ENCODE measurements at places on chromosomes 4 and X. TPM values are rescaled to one million over a fixed set of nuclear protein-coding genes. Genes with fewer than 3 reads are reported as not detected.

DNA sequence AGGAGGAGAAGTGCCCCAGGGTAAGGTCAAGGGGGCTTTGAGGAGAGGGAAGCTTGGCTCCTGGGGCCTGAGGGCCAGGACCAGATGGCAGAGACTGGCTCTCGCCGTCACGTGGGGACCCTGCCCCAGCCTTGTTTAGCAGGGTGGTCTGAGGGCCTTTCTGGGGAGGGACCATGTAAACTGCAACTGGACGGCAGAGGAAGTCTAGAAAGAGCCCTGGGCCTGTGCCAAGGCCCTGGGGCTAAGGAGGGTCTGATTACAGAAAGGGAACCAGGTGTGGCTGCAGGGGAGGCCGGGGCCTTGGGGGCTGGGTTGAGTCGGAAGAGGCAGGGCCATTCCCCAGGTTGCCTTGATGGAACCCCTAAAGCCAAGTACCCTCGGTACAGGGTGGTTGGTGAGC lies 1.8 kb upstream of the HGFAC start:
- no peak overlapping the region for H3K27ac ChIP-seq
- H3K27me3 ChIP-seq: no peaks in the 10 kb centered on the region
- peaks cover 2% of the 10 kb centered on the region for H3K4me1 ChIP-seq
- H3K36me3 ChIP-seq: no peaks in the 10 kb centered on the region
- no peak overlapping the region for H3K4me3 ChIP-seq

GRCh38 chrX:46383006-46383405 lies 162.2 kb downstream of the ZNF674 start:
- DNase-seq: no peak
- H3K27ac ChIP-seq: no peak overlapping the region
- no peaks in the 10 kb centered on the region for H3K4me1 ChIP-seq
- no peak overlapping the region for H3K4me3 ChIP-seq
- no peaks in the 10 kb centered on the region for H3K36me3 ChIP-seq
- H3K27me3 ChIP-seq: no peaks in the 10 kb centered on the region

ITGB1BP2 gene
- total RNA-seq: 1.4 TPM

- H3K27me3 ChIP-seq: no peaks in the 10 kb centered on the region
- DNase-seq: no peak
- no peaks in the 10 kb centered on the region for H3K36me3 ChIP-seq
- H3K27ac ChIP-seq: no peak overlapping the region
Observed at GRCh38 chr4:136078976-136079375, 1453.3 kb downstream of the PCDH18 start.

GRCh38 chr4:124948976-124949597 lies 236.6 kb upstream of the ANKRD50 start:
- no peak overlapping the region for H3K27ac ChIP-seq
- H3K27me3 ChIP-seq: no peaks in the 10 kb centered on the region

DNA sequence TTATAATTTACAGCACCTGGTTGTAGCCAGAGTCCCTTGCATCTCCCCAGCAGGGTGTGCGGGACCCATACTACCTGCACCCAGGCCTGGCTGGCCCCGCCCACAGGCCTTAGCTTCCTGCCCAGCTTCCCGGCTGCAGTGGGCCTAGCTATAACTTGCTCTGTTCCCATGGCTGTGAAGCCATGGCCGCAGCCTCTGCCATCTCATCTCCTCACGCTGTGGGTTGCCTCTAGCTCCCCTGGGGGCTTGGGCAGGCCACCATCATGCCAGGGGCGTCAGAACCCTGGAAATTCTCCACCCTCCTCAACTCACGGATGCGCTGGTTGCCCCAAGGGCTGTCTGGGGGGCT lies 26.1 kb upstream of the SORBS2 start:
- no peak overlapping the region for H3K27ac ChIP-seq
- H3K36me3 ChIP-seq: no peaks in the 10 kb centered on the region
- H3K27me3 ChIP-seq: no peaks in the 10 kb centered on the region
- DNase-seq: no peak
- no peaks in the 10 kb centered on the region for H3K4me1 ChIP-seq

DNA sequence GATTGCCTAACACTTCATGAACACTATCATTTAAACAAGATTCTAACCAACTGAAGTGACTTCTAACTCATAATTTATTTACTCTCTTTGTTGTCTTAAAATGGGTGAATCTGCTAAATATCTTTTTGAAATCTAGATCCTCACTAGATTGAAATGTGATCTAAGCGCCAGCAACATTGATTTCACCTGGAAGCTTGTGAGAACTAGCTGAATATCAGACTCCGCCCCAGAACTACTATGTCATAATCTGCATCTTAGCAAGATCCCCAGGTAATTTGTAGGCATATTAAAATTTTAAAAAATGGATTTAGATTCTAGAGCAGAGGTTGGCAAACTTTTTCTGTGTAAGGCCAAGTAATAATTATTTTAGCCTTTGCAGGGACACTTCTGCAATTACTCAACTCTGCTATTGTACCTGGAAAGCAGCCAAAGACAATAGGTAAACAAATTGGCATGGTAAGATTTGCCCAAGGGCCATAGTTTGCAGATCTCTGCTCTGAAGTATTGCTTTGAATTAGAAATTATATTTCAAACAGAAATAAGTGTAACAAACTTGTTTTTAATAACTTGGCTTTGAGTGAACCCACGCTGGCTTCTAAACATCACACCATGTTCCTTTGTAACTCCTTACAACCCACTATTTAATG lies 121.5 kb downstream of the REELD1 start:
- H3K4me3 ChIP-seq: no peak overlapping the region
- H3K27ac ChIP-seq: no peak overlapping the region
- no peaks in the 10 kb centered on the region for H3K36me3 ChIP-seq

PLAC8 gene
- total RNA-seq: 79.8 TPM
